Frontal cortex (tissue), 4 donors: ENCODE measurements at places on chromosomes 6 and 20.

GRCh38 chr6:29520232-29520631 is 32.5 kb upstream of the MAS1L start:
- DNase-seq = no peak

DNA sequence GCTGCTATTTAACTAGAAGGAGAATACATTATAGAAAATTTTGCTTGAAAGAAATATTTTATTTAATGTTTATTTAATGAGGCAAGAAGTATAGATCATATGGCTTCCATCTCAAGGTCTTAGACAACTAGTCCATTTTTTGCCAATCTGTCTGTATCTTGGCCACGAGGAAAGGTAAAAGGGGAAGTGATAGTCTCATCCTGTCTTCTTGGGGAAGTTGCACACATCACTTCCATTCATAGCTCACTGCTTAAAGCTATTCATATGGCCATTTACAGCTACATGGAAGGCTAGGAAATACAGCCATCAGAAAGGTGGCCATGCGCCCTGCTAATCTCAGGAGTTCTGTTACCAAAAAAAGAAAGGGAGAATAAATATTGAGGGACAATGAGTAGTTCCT is 50.8 kb downstream of the METTL24 start:
- no peak for DNase-seq

- DNase-seq = no peak
These were observed 181.2 kb downstream of the ISM1 start for GRCh38 chr20:13402171-13402760.

DNA sequence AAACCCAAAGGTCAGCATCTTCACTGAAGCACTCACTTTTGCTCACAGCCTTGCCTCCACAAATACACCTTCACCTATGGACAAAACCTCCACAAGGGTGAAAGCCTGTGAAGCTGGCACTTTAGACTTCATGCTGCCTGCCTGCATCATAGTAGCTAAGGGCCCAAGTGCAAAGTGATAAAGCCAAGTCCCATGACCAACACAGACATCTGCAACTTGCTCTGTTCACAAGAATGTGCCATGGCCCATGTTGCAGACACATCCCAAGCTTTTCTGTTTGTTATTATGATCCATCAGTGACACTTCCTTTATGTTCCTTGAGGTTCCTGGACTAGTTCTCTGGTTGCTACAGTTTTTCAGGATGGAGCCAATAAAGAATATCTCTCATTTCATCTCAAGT is 31.1 kb downstream of the BTBD3 start:
- DNase-seq = no peak

GRCh38 chr6:160355001-160355400 is 6.8 kb downstream of the SLC22A3 start:
- DNase-seq = no peak
